T-helper 1 cell treated with Interleukin-12 subunit alpha and Interleukin-12 subunit beta and Interleukin-4 antibody, amounts not matched to agents 30 ng/mL and 1 ng/mL, for 36 hours (primary cell): ENCODE measurements at places on chromosomes 16 and 17. TPM values are rescaled to one million over a fixed set of nuclear protein-coding genes. Genes with fewer than 3 reads are reported as not detected.

RDM1 gene
- 6.1 and 6.3 TPM in 2 replicates for total RNA-seq

ITGA2B gene
- 0.39 and 0.95 TPM in 2 replicates for total RNA-seq

NECAB2 gene
- not detected in 2 replicates for total RNA-seq

CLEC10A gene
- not detected in 2 replicates for total RNA-seq

EFCAB13 gene
- total RNA-seq, result 3.1 TPM in 2 replicates

KRTAP1-5 gene
- not detected in 2 replicates for total RNA-seq

RAMP2 gene
- total RNA-seq, result not detected in 2 replicates

GCSH gene
- total RNA-seq, result 5.5 and 7.7 TPM in 2 replicates

KRT12 gene
- not detected in 2 replicates for total RNA-seq

KRT15 gene
- not detected in 2 replicates for total RNA-seq

HSD17B1 gene
- total RNA-seq, result 0.34 and 0.59 TPM in 2 replicates

FOXL1 gene
- not detected in 2 replicates for total RNA-seq

SGCA gene
- 0.54 and 1.0 TPM in 2 replicates for total RNA-seq

RCVRN gene
- total RNA-seq, result not detected in 2 replicates

FBXO31 gene
- total RNA-seq, result 33.0 and 33.8 TPM in 2 replicates

HOXB4 gene
- total RNA-seq, result 9.0 and 10.0 TPM in 2 replicates

TP53TG3F gene
- not detected in 2 replicates for total RNA-seq

MPP2 gene
- total RNA-seq, result 0.86 and 1.2 TPM in 2 replicates

TIMM22 gene
- total RNA-seq, result 11.4 and 11.5 TPM in 2 replicates

HCRT gene
- total RNA-seq, result 0.39 TPM in 1 of 2 replicates, not detected in the other
